ENCODE measurements at places on chromosomes 7 and 10. TPM values are rescaled to one million over a fixed set of nuclear protein-coding genes. Genes with fewer than 3 reads are reported as not detected.

GRCh38 chr10:44049301-44050015 lies 335.4 kb downstream of the CXCL12 start:
- H3K4me1 ChIP-seq: peaks cover 7% of the 10 kb centered on the region
- H3K4me3 ChIP-seq: no peak overlapping the region
- DNase-seq: no peak
- H3K27me3 ChIP-seq: no peaks in the 10 kb centered on the region

DNA sequence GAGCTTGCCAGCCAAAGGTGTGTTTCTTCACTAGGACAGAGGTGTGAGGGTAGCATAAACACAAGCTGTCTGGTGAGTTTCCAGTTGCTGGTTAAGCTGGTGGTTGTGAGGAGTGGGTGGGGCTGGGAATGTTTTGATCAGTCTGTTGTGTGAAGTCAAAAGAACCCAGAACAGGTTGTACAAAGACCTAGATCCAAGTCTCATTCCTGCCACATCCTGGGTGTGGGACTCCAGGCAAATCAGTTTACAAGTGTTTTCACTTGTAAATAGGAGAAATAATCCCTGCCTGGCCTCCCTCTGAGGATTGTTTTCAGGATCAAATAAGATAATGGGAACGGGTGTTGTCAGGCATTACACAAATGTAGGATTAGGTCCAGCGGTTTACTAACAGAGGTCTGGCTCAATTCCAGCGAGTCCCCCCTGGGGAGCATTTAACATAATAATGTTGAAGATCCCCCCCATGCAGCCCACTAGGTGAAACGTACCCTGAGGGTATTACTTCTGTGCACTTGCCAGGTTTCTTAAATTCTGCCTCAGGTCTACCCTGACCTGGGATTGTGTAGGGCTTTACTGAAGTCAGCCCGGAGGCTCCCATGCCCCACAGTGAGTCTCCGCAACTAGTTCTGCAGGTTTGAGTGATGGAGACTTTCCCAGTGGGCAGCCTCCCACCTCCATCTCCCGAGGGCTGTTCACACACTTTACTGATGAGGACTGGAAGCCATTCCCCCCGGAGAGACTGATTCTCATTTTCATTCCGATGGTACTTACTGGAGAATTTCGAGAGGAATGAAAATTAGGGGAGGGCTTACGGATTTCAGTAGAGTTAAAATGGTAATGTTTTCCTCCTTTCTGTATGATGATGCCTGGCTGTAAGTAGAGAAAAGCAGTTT lies 2.7 kb upstream of the FRAT2 start:
- H3K27me3 ChIP-seq: no peaks in the 10 kb centered on the region
- DNase-seq: peak; percentile 57
- H3K4me3 ChIP-seq: no peak overlapping the region
- no peaks in the 10 kb centered on the region for H3K36me3 ChIP-seq
- H3K27ac ChIP-seq: no peak overlapping the region
- H3K4me1 ChIP-seq: peaks cover 2% of the 10 kb centered on the region

IFIT1B gene
- polyA plus RNA-seq: not detected

TMEM229A gene
- not detected for polyA plus RNA-seq

- peak overlapping the region; percentile 63 for H3K27ac ChIP-seq
- peaks cover 7% of the 10 kb centered on the region for H3K36me3 ChIP-seq
- DNase-seq: no peak
- H3K27me3 ChIP-seq: no peaks in the 10 kb centered on the region
Measured at GRCh38 chr7:157405501-157405900, 68.7 kb downstream of the DNAJB6 start.

SPDYE16 gene
- 0.14 TPM for polyA plus RNA-seq

CDHR3 gene
- polyA plus RNA-seq: 17.6 TPM

PNLIPRP1 gene
- polyA plus RNA-seq: not detected

DNA sequence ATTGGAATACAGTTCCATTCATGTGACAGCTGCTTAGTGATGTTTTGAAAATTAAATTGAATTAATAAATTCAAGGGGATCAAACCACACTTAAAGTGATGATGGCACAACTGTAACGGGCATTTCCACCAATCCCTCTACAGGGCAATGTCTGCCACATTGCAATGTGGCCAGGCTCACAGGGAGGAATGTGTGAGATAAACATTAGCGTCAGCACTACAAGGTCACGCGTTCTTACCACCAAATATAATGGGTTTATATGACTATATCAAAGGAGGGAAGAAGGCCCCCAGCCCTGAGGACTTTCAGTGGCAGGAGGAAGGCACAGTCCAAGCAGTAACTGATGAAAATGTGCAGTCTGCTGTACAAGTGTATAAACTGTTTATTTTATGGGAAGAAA lies 31.1 kb upstream of the CELF2 start:
- no peak overlapping the region for H3K4me3 ChIP-seq
- H3K27ac ChIP-seq: no peak overlapping the region
- no peaks in the 10 kb centered on the region for H3K36me3 ChIP-seq
- peaks cover 4% of the 10 kb centered on the region for H3K4me1 ChIP-seq
- DNase-seq: peak; percentile 45

HOXA9 gene
- 0.40 TPM for polyA plus RNA-seq

- no peaks in the 10 kb centered on the region for H3K36me3 ChIP-seq
- H3K4me3 ChIP-seq: no peak overlapping the region
- H3K27me3 ChIP-seq: peaks cover 5% of the 10 kb centered on the region
- DNase-seq: no peak
Measured at GRCh38 chr10:125247576-125247975, 87.2 kb upstream of the CTBP2 start.

ST8SIA6 gene
- 1.8 TPM for polyA plus RNA-seq

NANOS1 gene
- 0.73 TPM for polyA plus RNA-seq

GRCh38 chr10:19606968-19607367 lies 209.3 kb upstream of the PLXDC2 start:
- no peak for DNase-seq
- no peak overlapping the region for H3K27ac ChIP-seq
- no peaks in the 10 kb centered on the region for H3K4me1 ChIP-seq
- H3K27me3 ChIP-seq: no peaks in the 10 kb centered on the region

CYP2W1 gene
- polyA plus RNA-seq: not detected

- H3K27me3 ChIP-seq: no peaks in the 10 kb centered on the region
- no peak overlapping the region for H3K27ac ChIP-seq
- H3K4me3 ChIP-seq: no peak overlapping the region
Measured at GRCh38 chr7:140618306-140618705, 22.3 kb downstream of the DENND2A start.
